ENCODE measurements at places on chromosomes 13 and 19.

GRCh38 chr19:7823686-7824301 is 6.2 kb upstream of the EVI5L start:
- no peak for DNase-seq

GRCh38 chr13:110712081-110712848 is 1.2 kb upstream of the ING1 start:
- peak; percentile 79 for DNase-seq

- DNase-seq, result no peak
These were observed 14.7 kb downstream of the ZNF441 start for GRCh38 chr19:11781295-11782057.

DNA sequence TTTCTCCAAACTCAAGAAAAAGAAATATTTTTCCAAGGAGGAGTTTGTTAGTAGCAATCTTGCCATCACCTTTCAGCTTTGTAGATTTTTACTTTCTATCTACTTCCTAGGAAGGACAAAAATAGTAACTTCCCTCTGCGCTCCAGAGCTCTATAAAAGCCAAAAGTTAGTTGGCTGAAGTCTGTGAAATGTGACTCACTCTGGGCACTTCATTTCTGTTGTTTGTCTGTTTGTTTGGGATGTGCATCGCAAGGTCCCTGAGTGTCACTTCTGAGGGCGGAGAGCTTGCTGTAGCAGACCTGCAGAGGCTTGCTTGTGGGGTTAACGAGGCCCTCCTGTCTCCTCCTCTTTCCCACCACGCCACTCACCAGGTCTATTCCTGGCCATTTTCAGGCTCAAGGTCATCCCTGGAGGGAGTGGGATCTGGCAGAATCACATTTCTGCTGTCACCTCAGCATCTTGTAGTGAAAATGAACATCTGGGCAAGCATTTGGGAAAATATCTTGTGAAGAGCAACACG is 307.6 kb downstream of the GPC6 start:
- no peak for DNase-seq

- DNase-seq, result peak; percentile 61
These were observed 9.3 kb upstream of the RANBP3 start for GRCh38 chr19:5987077-5987818.

- no peak for DNase-seq
These were observed 194.7 kb downstream of the LMO7 start for GRCh38 chr13:75830842-75831241.
